CD4-positive, CD25-positive, alpha-beta regulatory T cell (primary cell): ENCODE measurements at places on chromosomes 11 and 22. TPM values are rescaled to one million over a fixed set of nuclear protein-coding genes. Genes with fewer than 3 reads are reported as not detected.

Gene FAT3
- total RNA-seq = not detected

DNA sequence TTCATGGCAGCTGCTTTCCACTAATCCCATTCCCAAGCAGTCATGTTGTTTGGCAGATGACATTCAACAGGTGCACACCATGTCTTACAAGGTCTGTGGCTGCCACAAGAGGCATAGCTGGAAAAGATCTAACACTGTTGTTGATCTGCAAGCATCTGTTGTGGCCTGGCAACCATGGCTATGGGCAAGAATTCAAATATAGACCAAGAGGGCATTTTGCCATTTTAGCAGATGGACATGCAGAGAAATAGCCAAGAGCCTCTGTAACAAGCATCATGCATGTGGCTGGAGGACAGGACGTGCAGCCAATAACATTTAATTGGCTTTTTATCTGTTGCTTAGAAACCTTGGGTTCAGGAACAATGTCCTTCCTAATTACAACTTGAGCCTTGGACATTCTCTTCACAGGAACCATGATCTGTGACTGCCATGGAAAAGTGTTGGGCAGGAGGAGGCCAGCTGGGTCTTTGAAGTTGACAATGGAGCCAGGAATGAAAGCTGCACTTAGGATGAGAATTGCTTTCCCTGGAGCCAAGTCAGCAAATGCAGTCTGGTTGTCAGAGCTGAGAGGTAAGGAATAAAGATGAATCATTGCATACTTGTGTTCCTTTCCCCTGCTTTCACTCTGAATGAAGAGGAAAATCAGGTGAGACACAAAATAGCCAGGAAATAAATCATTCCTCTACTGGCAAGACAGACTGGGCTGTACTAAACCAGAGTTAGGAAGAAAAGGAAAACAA, 113.6 kb upstream of the ANO5 start:
- DNase-seq = no peak

DNA sequence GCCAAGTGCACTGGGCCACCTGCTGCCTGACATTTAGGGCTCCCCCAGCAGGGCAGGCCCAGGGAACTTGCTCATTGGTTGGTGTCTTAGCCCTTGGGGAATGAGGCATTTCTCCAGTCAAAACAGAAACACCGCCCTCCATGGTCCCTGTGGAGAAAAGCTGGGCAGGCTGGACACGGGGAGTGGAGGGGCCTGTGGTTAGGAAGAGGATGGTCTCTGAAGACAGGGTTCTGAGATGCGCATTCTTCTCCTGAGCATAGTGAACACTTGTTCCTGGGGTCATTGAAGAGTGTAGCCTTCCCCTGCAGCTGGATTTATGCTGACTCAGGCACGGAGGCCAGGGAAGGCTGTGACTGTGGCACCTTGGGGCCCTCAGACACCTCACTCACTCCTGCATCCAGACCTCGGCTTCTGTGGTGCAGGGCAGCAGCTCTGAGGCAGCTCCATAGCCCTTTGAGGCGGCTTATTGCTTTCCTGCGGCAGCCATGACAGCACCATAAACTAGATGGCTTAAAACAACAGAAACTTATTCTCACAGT, 8.2 kb downstream of the TSPAN18 start:
- DNase-seq = no peak

DNA sequence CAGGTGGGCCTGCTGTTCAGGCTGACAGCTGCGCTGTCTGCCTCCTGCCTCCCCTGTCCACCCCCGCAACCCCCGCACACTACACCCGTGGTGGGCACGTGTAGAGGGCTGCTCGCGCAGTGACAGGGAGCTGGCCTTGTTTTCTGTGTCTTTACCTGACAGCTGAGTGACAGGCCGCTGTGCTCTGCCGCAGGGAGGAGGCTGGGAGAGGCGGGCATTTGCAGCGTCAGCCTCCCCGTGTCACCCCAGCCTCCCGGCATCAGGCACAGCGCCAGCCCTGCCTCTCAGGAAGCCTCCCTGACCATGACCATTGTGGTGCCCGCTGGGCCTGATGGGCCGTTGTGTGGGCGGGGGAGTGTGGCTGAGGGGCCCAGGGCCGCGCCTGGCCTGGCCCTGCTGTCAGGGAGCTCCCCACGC, 32.0 kb upstream of the RELT start:
- DNase-seq = no peak

DNA sequence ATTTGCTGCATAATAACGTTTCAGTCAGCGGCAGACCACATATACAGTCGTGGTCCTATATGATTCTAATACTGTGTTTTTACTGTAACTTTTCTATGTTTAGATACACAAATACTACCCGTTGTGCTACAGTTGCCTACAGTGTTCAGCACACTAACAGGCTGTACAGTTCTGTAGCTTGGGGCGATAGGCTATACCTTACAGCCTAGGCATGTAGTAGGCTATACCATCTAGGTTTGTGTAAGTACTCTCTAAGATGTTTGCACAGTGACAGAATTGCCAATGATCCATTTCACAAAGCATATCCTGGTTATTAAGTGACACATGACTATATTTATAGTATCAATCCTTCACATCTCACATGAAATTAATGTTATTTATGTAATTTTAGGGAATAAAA, 78.2 kb downstream of the YAP1 start:
- no peak for DNase-seq
